ENCODE measurements at places on chromosomes 3 and 15. TPM values are rescaled to one million over a fixed set of nuclear protein-coding genes. Genes with fewer than 3 reads are reported as not detected.
A peak's percentile ranks its signal among the peaks of the same experiment; 100 is the strongest.

GRCh38 chr15:75739791-75740190, 27.1 kb upstream of the CSPG4 start:
- DNase-seq, result no peak

The STRA6 gene
- 21.9 TPM for total RNA-seq

DNA sequence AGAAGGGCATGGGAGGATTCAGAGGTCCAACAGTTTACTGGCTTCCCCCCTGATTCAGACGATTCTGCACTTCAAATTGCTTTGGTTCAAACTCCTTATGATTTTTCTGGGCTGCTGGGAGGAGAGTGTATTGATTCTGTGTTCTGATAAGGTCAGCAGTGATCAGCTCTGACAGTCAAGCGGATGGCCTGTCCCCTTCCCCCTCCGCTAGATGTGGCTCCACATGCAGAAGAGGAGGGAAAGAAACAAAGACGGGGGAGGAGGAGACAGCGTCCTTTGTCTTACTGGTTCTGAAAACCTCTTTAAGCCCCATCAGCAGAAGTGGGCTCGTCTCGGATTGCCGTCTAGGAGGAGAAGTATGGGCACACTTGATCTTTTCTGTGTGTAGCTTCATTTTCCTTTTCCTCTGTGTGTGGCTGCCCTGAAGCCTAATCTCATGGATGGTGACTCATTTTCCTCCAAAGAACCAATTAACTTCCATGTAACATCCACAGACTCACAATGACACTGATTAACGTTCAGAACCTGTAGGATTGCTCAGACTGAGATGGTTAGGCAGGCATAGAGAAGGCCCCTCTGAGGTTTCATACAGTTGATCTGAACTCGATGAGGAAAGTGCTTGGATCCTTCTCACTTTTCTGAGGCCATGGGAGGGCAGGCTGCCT, 162.4 kb upstream of the PPP2R3A start:
- no peak for DNase-seq

The SKOR1 gene
- total RNA-seq, result 0.21 TPM

- DNase-seq, result no peak
Measured at GRCh38 chr3:3801494-3801841, 2.2 kb downstream of the LRRN1 start.

DNA sequence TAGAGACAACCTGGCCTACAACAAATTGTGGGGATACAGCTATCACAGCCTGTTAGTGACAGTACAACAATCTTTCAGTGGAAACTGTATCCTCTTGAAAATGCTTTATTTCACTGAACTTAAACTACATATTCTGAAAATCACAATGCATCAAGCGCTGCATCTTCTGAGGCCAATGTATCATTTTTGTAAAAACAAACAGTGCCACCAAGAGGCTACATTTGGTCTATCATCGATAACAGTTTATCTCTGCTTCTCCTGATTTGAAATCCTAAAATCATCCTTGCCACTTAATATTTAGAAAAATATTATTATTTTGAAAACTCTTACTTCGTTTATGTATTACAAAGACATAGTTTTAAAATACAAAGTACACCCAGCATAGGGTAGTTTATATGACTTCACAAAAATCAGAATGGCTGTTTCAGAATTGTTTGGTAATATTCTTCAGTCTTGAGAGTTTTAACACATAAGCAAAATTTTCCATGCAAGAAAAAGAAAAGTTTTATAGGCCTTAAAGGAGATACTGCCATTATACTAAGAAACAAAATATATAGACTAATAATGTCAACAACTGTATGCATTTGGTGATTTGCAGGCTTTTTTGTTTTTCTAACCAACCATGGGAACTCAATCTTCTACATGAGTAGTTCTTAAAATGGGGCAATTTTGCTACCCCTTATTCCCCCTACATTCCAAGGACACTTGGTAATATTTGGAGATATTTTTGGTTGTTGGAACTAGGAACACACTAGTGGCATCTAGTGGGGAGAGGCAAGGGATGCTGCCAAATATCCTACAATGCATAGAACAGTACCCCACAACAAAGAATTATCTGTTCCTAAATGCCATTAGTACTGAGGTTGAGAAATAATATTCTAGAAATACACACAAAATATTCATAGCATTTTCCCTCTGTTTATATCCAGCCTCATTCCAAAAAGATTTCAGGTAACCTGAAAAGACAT, 42.3 kb downstream of the WDR72 start:
- no peak for DNase-seq

- no peak for DNase-seq
Measured at GRCh38 chr3:139430493-139430892, 41.0 kb upstream of the COPB2 start.

The RNU5B-1 gene
- total RNA-seq, result under 0.01 TPM

- DNase-seq, result no peak
Measured at GRCh38 chr3:178318340-178318739, 217.9 kb upstream of the KCNMB2 start.

DNA sequence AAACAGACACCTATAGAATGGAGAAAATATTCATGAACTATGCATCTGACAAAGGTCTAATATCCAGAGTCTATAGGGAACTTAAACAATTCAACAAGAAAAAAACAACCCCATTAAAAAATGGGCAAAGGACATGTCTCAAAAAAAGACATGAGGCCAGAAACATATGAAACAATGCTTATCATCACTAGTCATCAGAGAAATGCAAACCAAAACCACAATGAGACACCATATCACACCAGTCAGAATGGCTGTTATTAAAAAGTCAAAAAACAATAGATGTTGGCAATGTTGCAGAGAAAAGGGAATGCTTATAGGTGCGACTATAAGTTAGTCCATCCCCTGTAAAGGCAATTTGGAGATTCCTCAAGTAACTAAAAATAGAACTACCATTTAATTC, 11.4 kb upstream of the HDGFL3 start:
- no peak for DNase-seq

GRCh38 chr15:81152339-81152738, 18.3 kb downstream of the CFAP161 start:
- DNase-seq, result no peak

GRCh38 chr3:128036119-128036518, 16.1 kb upstream of the SEC61A1 start:
- DNase-seq, result no peak

DNA sequence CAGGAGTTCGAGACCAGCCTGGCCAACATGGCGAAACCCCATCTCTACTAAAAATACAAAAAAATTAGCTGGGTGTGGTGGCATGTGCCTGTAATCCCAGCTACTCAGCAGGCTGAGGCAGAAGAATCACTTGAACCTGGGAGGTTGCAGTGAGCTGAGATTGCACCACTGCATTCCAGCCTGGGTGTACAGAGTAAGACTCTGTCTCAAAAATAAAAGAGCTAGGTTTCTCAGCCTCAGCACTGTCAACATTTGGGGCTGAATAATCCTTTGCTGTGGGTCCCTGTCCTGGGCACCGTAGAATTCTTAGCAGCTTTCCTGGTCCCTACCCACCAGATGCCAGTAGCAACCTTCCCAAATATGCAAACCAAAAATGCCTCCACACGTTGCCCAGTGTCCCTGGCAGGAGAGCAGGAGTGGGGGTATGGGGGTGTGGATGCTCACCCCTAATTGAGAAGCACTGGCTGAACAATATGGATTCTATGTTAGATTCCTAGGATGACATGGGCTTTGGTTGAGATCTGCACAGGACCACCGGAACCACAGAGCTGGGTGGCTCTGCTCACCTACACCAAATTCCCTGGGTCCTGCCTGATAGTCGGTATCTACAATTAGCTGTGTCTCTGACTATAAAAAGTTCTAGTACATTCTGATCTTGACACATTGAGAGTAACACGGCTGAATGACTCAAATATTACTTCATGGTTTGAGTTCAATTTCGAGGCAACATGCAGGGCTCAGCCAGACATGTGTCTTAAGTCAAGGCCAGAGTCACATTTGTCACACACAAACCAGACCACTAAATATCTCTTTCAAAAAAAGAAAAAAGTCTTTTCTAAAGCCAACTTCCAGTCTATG, 577.0 kb upstream of the MDFIC2 start:
- no peak for DNase-seq

DNA sequence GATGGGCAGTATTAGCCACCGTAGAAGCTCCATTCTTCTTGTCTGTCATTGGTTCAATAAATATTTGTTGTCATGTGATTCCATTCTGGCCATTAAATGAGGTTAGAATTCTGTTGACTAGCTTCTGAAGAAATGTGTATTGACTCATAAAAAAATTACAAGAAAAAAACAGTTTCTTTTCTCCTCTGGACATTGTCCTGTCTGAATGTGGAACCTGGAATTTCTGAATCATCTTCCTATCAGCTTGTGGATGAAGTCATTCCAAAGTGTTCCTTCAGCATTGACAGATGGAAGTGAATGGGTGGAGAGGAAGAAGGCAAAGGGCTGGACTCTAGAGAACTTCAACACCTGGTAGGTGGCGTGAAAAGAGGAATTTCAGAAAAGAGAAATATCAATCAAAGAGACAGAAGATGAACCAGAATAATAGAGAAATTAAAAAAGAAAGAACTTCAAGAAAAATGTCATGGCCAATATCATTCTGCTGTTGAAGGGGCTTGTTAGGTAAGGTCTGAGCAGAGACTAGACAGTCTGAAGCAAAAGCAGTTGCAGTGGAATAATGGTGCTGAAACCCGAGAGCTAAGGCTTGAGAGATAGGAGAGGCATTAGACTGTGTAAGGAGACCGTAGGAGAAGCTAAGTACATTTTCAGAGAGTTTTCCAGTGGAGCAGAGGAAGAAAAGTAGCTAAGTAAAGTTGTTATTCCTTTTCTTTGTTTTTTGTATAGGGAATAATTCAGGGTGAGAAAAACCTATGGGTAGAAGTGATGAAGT, 806.6 kb downstream of the SQOR start:
- no peak for DNase-seq

The COL6A5 gene
- 6.1 TPM for total RNA-seq

The PEAK1 gene
- total RNA-seq, result 146 TPM

The CHCHD6 gene
- total RNA-seq, result 5.4 TPM

DNA sequence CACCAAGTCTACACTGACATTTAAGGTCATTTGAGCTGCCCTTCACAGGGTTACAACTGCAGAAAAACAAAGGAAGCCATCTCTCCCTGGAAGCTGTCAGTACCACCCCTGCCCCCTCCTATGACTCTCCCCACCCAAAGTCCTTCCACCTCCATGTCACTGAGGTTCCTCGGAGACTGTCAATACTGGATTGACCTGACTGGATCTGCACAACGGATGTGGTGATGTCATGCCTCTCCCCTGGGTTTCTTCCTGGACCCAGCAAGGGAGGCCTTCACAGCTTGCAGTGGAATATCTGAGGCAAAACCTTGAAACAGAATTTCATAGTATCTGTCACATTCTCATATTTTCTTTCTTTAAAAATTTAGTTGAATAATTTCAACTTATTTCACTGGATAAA, 153.5 kb downstream of the CLSTN2 start:
- DNase-seq, result no peak

The PPP2R3A gene
- total RNA-seq, result 28.7 TPM

GRCh38 chr15:90271459-90272166, 6.1 kb downstream of the NGRN start:
- DNase-seq, result no peak

DNA sequence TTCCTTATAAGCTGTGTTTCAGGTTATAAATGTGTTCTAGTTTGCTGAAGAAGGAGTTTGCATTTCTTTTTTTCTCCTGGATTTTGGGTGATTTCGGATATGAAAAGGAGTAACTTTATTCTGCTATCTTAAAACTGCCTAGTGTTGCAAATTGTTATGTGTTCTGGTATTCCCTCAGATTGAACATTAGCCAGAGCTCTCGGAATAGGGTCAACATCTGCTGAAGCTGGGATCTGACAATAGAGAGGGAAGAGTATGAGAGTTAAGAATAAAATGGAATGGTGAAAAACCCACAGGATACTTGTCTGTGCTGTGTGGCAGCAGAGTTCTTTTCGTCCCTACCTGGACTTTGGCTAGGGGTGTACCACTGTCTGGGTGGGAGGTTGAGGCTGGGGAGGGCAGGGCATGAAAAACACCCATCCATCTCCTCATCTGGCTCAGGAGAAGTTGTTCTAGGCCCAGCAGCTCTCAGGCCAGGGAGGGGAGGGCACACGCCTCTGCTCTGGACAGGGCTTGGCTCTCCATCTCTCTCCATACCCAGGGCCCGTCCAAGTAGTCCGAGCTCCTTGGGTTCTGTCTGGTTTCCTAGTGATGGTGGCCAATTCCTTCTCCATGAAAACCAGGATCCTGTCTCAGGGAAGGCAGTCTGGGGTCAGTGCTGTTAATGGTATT, 13.2 kb downstream of the SPSB4 start:
- no peak for DNase-seq

GRCh38 chr3:157650172-157650571, 147.0 kb upstream of the VEPH1 start:
- no peak for DNase-seq

The CBLB gene
- 126 TPM for total RNA-seq

The FETUB gene
- total RNA-seq, result not detected

The RASGRP1 gene
- total RNA-seq, result 0.74 TPM

GRCh38 chr3:123559040-123559861, 25.6 kb downstream of the HACD2 start:
- peak; percentile 35 for DNase-seq

DNA sequence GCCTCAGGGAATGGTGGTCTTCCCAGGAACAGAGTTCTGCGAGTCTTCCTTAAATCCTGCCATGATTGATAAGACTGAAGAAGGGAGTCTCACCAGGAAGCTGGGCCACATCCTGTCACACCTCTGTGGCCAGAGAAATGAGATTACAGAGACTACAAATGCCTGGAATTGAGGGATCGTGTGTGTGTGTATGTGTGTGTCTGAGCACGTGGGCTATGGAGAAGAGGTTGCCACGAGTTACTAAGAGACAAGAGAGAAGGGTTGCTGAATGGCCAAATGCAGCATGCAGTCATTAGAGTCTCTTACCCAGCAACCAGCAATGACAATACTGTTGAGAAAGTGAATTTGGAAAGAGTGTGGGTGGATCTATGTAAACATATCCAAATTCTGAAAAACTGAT, 443.1 kb downstream of the MFSD1 start:
- DNase-seq, result no peak

- no peak for DNase-seq
Measured at GRCh38 chr3:12629560-12629959, 34.4 kb downstream of the RAF1 start.

DNA sequence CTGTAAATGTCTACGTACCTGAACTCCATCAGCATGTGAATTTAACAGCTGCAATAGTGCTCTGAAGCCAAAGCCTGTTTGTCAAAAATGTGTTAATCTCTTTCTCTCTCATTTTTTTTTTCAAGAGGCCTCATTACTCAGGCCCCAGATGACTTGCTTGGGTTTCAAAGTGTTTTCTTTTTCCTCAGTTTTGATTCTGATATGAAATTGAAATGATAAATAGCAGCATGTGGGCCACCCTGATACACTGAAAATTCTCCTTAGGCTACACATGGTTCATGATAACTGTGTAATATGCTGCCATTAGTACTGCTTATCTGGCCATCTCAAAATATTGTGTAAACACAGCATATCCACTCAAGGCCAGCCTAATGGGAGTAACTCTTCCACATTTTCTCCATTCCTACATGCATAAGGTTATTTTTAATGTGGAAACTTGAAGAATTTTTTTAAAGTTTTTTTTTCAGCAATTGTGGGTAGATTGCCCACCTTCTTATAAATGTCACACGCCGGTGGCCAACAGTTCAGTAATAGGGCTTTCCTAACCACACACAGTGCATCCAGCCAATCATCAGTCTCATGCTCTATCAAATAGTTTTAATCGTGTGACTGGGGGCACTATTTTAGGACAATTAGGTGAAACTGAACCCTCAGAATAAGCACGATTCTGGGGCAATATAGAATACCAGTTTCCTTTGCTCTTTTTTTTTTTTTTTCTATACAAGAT, 13.1 kb upstream of the DENND4A start:
- DNase-seq, result no peak

- DNase-seq, result peak; percentile 69
Measured at GRCh38 chr15:67915461-67916374, 75.9 kb upstream of the RNU6-1 start.
